ENCODE measurements at places on chromosomes 2 and 18.
A peak's percentile ranks its signal among the peaks of the same experiment; 100 is the strongest.

- DNase-seq, result no peak
These were observed 2.3 kb upstream of the DCDC2C start for GRCh38 chr2:3701071-3701470.

GRCh38 chr18:64518191-64518590 is 369.3 kb upstream of the LINC00305 start:
- no peak for DNase-seq

GRCh38 chr18:76668119-76668518 is 154.2 kb upstream of the ZNF236 start:
- no peak for DNase-seq

DNA sequence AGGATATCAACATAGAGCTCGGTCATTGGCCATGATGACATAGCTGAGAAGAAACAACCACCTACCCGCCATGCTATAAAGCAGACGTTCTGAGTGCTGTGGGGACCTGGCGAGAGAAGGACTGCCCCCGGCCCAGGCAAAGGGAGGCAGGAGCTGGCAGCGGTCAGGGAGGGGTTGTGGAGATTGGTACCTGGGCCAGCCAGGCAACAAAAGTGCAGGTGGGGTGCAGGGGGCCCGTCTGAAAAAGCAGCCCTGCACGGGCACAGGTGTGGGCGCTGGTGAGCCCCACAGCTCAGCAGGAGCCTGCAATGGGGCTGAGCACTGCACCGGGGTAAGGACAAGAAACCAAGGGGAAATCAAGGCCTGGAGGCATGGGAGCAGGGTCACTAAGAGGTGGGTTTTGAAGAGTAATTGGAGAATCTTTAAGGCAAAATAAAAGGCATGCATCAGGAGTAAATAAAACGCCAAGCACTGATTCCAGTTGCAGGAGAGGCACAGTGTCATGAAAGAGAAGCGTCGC is 464.0 kb downstream of the EIPR1 start:
- DNase-seq, result no peak

- peak; percentile 60 for DNase-seq
These were observed 199.9 kb downstream of the TGIF1 start for GRCh38 chr18:3649633-3650426.

GRCh38 chr2:219298759-219299371 is 10.3 kb downstream of the PTPRN start:
- peak; percentile 95 for DNase-seq

- peak; percentile 15 for DNase-seq
These were observed 73.3 kb upstream of the ATIC start for GRCh38 chr2:215238485-215239098.

GRCh38 chr2:164655336-164655735 is 34.1 kb upstream of the GRB14 start:
- no peak for DNase-seq

DNA sequence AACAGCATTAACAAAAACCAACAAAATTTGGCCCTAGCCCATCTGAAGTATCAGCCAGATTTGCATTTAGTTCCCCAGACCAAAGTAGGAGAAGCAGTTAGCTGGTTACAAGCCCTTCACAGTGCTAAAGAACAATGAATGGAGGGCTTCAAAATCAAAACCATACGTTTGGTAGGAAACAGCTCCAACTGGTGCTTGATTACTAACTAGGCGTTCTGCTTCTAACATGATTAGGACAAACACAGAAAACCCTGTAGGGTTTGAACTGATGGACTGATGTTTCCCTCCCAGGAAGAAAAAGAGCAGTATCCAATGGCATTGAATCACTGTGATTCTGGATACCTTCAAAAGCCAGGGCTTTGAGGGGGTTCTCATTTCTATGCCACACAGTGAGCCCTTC is 20.5 kb upstream of the STAT4 start:
- DNase-seq, result no peak

GRCh38 chr2:84832772-84833461 is 48.0 kb downstream of the TRABD2A start:
- no peak for DNase-seq
